ENCODE measurements at places on chromosomes 1 and 21.
A peak's percentile ranks its signal among the peaks of the same experiment; 100 is the strongest.

- DNase-seq, result no peak
Observed at GRCh38 chr21:45959182-45959581, 22.4 kb upstream of the COL6A1 start.

GRCh38 chr1:934991-935750 lies 11.4 kb downstream of the SAMD11 start:
- no peak for DNase-seq

- peak; percentile 48 for DNase-seq
Observed at GRCh38 chr1:2821966-2822620, 20.6 kb upstream of the TTC34 start.

GRCh38 chr1:32100807-32101708 lies 6.8 kb upstream of the KPNA6 start:
- DNase-seq, result no peak

GRCh38 chr1:147169840-147170674 lies 2.2 kb downstream of the PRKAB2 start:
- no peak for DNase-seq

- DNase-seq, result no peak
Observed at GRCh38 chr21:25893191-25893590, 158.4 kb downstream of the GABPA start.

- DNase-seq, result no peak
Observed at GRCh38 chr1:41813226-41813625, 105.5 kb downstream of the HIVEP3 start.
